RWPE2 (cell line): ENCODE measurements at places on chromosomes 5 and 9.

DNA sequence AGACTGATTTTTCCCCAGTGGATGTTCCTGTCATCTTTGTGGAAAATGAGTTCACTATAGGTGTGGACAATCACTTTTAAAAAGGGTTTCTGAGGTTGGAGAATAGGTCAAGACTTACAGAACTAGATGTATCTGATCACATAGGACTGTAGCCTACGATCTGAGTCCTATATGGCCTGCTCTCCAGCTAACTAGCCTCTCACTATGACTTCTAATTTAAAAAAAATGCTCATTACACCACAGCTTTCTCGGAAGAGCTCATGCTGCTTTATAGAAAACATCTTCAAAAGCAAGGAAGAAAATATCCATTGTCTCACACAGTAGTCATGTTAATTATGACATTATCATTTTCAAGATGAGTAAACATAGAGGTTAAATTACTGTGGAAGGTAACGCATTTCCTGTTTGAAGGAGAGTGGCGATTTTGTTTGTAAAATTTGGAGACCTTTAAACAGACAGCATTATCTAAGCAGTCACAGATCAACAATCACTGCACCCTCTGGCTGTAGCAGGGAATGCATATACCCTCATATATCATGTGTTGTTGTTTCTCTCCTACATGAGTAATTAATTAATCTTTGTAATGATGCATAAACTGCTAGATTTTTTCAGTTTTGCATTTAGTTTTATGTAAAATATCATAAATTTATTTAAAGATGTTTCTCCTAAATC lies 573.7 kb downstream of the GABRG2 start:
- no peak overlapping the region for H3K4me3 ChIP-seq
- H3K4me1 ChIP-seq = no peaks in the 10 kb centered on the region
- H3K27ac ChIP-seq = no peak overlapping the region
- no peak for DNase-seq
- H3K36me3 ChIP-seq = no peaks in the 10 kb centered on the region
- H3K27me3 ChIP-seq = no peaks in the 10 kb centered on the region

DNA sequence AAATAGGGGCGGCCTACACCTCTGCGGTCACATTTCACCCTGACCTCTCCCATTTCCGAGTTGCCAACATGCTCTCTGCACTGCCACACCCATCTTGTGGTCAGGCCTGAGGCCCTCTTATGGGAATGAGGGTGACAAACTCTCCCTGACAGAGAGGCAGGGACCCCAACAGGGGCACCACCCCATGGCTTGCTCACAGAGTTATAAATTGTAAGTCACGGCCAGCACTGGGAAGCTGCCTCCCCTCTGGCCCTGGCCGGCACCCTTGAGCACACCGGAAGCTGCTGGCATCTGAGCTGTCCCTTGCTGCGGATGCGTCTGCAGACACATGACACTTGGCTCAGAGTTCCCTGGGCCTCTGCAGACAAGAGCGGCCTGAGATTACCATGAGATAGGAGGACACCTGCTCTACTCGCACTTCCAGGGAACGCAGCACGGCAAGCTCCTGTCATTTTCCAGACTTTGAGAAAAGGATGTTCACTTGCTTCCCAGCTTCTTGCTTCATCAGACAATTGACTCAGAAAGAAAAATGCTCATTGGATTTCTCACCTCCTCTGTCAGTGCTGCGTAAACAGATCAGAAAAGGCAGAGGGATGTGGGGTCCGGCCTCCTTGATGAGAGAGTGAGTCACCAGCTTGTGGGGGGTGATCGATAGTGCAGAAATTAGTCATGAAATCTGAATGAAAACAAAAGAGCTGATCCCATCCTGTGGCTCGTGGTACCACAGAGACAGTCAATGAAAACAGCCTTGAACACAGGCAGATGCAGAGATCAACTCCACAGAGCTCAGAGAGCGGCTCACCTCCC lies 269.8 kb downstream of the SYK start:
- no peaks in the 10 kb centered on the region for H3K36me3 ChIP-seq
- no peaks in the 10 kb centered on the region for H3K27me3 ChIP-seq
- H3K4me3 ChIP-seq = no peak overlapping the region
- peak overlapping the region; percentile 23 for H3K27ac ChIP-seq

DNA sequence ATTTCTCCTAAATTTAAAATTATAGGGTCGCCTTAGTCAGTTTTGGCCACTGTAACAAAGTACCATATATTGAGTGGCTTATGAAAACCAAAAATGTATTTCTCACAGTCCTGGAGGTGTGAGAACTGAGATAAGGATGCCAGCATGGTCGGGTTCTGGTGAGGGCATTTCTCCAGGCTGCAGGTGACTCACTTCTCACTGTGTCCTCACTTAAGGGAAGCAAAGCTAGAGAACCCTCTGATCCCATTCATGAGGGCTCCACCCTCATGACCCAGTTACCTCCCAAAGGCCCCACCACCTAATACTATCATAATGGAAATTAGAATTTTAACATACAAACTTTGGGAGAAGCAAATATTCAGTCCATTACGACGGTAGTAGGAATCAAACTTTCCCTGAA lies 75.1 kb upstream of the FBN2 start:
- no peak for DNase-seq
- no peak overlapping the region for H3K4me3 ChIP-seq
- no peaks in the 10 kb centered on the region; the same call in 1 of the 2 replicates for H3K36me3 ChIP-seq
- no peaks in the 10 kb centered on the region for H3K27me3 ChIP-seq

- H3K27me3 ChIP-seq = no peaks in the 10 kb centered on the region
- H3K36me3 ChIP-seq = peaks cover 41% of the 10 kb centered on the region
- no peak overlapping the region for H3K27ac ChIP-seq
- peaks cover 25% of the 10 kb centered on the region for H3K4me1 ChIP-seq
Observed at GRCh38 chr5:78634634-78635033, 13.9 kb downstream of the LHFPL2 start.

GRCh38 chr5:91941588-91941987 lies 558.5 kb upstream of the ARRDC3 start:
- no peak overlapping the region for H3K4me3 ChIP-seq
- no peak overlapping the region for H3K27ac ChIP-seq
- no peaks in the 10 kb centered on the region for H3K27me3 ChIP-seq
- no peaks in the 10 kb centered on the region for H3K4me1 ChIP-seq

DNA sequence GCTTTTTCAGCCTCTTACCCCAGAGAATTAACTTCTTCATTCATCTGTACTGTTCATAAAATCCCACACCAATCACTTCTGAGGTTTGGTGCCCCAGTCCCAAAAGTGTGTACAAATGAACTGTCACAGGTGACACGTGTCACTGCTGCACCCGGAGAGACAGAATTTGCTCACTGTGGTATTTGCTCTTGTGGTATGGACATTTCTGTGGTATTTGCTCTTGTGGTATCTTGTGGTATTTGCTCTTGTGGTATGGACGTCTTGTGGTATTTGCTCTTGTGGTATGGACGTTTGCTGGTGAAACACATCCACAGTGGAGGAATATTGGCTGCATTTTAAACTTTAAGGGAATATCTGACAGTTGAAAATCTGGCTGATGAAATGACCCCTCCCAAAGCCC lies 214.9 kb upstream of the DAP start:
- DNase-seq = no peak
- H3K27me3 ChIP-seq = peaks cover 48% of the 10 kb centered on the region
- H3K4me1 ChIP-seq = no peaks in the 10 kb centered on the region
- H3K27ac ChIP-seq = no peak overlapping the region
- H3K4me3 ChIP-seq = no peak overlapping the region

DNA sequence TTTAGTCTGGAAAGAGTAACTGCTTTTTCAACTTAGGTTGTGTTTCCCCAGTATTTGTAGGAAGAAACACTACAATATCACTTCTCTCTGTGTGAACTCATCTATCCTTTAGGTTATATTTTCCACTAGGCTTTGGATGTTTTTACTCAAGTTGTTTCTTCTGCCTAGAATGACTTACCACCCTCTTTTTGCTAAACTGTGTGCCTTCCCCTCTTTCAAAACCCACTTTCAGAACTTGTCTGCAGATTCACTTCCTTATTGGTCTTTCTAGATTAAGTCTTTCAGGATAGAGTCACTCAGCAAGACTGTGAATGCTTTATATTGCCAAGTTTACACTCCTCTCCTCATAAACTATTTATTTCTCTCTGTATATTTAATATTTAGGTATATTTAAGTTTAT lies 14.2 kb upstream of the CAST start:
- no peaks in the 10 kb centered on the region for H3K36me3 ChIP-seq
- no peak overlapping the region for H3K4me3 ChIP-seq
- H3K27me3 ChIP-seq = no peaks in the 10 kb centered on the region
- H3K4me1 ChIP-seq = peaks cover 33% of the 10 kb centered on the region
- no peak overlapping the region for H3K27ac ChIP-seq

GRCh38 chr5:134813407-134813806 lies 32.4 kb upstream of the C5orf24 start:
- H3K27me3 ChIP-seq = no peaks in the 10 kb centered on the region
- H3K4me3 ChIP-seq = no peak overlapping the region
- peaks cover 96% of the 10 kb centered on the region for H3K36me3 ChIP-seq
- no peak overlapping the region for H3K27ac ChIP-seq

GRCh38 chr5:176621661-176622079 lies 8.7 kb downstream of the SNCB start:
- H3K27ac ChIP-seq = no peak overlapping the region
- H3K27me3 ChIP-seq = peaks cover 20% of the 10 kb centered on the region
- peaks cover 10% of the 10 kb centered on the region for H3K4me1 ChIP-seq
- no peaks in the 10 kb centered on the region for H3K36me3 ChIP-seq
- peak; percentile 67 for DNase-seq
- H3K4me3 ChIP-seq = no peak overlapping the region

- DNase-seq = no peak
- no peaks in the 10 kb centered on the region for H3K27me3 ChIP-seq
- no peaks in the 10 kb centered on the region for H3K4me1 ChIP-seq
- H3K27ac ChIP-seq = no peak overlapping the region
- no peaks in the 10 kb centered on the region for H3K36me3 ChIP-seq
Observed at GRCh38 chr5:58346041-58346440, 113.8 kb downstream of the PLK2 start.

- no peak for DNase-seq
- H3K4me1 ChIP-seq = no peaks in the 10 kb centered on the region
- no peaks in the 10 kb centered on the region for H3K27me3 ChIP-seq
- no peak overlapping the region for H3K4me3 ChIP-seq
Observed at GRCh38 chr5:15791274-15791673, 291.3 kb downstream of the FBXL7 start.

- no peak overlapping the region for H3K4me3 ChIP-seq
- H3K4me1 ChIP-seq = peaks cover 18% of the 10 kb centered on the region
- peak overlapping the region; percentile 50 for H3K27ac ChIP-seq
- H3K36me3 ChIP-seq = peaks cover 7% of the 10 kb centered on the region; the same call in 1 of the 2 replicates
Observed at GRCh38 chr5:139473105-139473504, 2.3 kb downstream of the SMIM33 start.

DNA sequence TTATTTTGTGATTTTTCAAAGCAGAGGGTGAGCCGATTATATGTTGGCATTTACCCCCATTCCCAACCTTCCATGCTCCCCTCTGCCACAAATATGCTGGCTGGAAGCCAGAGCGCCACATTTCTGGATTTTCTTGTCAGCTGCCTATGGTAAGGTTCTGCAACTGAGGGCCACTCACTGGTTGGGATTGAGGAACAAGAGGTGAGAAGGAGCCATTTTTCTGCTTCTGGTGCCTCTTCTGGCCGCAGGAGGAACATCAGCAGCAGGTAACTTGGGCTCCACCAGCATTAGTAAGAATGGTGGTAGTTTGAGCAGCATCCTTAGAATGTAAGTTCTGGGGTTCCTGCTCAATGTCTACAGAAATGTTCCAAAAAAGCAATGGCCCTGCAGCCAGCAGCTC lies 159.5 kb upstream of the MAST4 start:
- H3K27ac ChIP-seq = no peak overlapping the region
- no peak for DNase-seq
- no peak overlapping the region for H3K4me3 ChIP-seq

DNA sequence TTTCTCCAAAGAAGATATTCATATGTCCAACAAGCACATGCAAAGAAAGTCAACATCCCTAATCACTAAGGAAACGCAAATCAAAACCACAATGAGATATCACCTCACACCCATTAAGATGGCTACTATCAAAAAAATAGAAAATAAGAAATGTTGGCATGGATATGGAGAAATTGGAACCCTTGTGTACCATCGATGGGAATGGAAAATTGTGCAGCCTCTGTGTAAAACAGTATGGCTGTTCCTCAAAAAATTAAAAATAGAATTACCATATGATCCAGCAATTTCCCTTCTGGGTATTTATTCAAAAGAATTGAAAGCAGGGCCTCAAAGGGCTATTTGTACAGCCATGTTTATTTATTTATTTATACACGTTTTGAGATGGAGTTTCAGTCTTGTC lies 43.0 kb upstream of the HRH2 start:
- no peaks in the 10 kb centered on the region for H3K4me1 ChIP-seq
- H3K27ac ChIP-seq = no peak overlapping the region
- H3K36me3 ChIP-seq = no peaks in the 10 kb centered on the region
- no peak for DNase-seq
- H3K4me3 ChIP-seq = no peak overlapping the region
- peaks cover 5% of the 10 kb centered on the region for H3K27me3 ChIP-seq

DNA sequence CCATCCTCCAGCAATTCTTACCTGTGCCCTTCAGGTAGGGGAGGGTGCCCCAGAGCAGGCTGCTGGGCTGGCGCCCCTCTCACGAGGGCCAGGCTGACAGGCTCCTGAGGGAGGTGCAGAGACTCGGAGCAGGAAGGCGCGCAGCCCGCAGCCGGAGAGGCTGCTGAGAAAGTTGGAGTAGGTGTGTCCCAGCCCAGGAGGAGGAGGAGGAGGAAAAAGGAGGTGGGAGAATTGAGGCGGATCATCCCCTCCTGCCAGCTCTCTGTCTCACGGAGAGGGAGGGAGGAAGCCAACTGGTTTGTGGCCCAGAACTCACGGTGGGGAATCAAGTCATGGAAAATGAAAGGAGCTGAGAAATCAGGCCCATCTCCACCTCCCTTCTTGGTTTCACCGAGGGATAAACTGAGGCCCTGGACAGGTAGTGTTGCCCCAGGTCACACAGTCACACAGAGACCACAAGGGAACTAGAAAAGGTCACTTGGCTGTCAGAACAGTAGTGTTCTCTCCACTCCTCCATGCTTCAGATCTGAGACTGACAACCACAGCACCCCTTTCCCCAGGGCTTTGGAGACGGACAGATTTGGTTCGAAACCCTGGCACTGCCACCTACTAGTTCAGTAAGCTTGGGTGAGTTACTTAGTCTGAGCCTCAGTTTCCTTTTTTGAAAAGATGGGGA lies at the start of gene FAT2:
Gene FAT2 (minus strand): TSS at position 188 of the 676 bp plus-strand sequence. CDS start 22,400 bp downstream, outside the sequence.
- peak within 1 kb of the TSS; percentile 45 for H3K4me3 ChIP-seq
- DNase-seq = no peak
- H3K27me3 ChIP-seq = no peaks in the 10 kb centered on the region
- H3K36me3 ChIP-seq = peaks cover 31% of the 10 kb centered on the region

DNA sequence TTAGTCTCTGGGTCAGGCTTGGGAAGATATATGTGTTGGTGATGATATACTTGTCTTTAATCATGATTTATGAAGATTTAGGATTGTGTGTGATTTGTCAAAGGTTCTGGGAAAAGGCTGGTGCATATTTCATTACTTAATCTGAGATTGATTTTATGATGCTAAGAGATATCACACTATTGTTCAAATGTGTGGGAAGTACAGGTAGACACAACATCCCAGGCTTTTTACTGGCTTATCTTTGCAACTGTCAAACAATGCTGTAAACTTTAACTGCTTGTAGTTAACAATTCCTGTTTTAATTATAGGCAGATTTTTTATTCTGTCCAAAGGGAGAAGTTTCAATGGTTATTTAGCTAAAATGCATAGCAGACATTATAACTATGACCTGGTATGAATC lies 23.9 kb downstream of the PBX3 start:
- H3K4me3 ChIP-seq = no peak overlapping the region
- H3K4me1 ChIP-seq = no peaks in the 10 kb centered on the region
- no peak overlapping the region for H3K27ac ChIP-seq
